Dorsolateral prefrontal cortex (tissue), 122 donors: ENCODE measurements at places on chromosomes 2 and 18. TPM values are rescaled to one million over a fixed set of nuclear protein-coding genes. Genes with fewer than 3 reads are reported as not detected.

The KCNIP3 gene
- total RNA-seq, result 44.2 TPM

The ALPG gene
- not detected for total RNA-seq

The THAP4 gene
- total RNA-seq, result 56.1 TPM

The CENPA gene
- 0.90 TPM for total RNA-seq

- DNase-seq, result no peak
Measured at GRCh38 chr2:33660416-33661123, 61.5 kb upstream of the FAM98A start.

DNA sequence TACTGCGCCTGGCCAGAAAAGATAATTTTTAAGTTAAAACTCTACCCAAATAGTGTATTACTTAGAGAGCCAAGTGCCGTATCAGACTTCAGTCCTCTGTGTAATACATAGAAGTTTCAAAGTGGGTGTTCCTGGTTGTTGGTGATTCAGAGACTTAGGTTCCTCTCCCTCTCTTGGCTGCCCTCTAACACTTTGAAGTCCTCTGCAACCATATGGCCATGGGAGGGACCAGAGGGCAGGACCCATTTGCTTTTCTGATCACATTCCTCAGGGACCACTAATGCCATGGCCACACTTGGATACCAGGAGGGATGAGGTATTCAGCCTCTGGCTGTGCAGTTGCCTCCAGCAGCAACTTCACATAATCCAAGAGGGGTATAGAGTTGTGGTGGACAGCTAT lies 131.5 kb downstream of the CAPN13 start:
- DNase-seq, result no peak

- peak; percentile 50 for DNase-seq
Measured at GRCh38 chr2:220687231-220687843, 884.8 kb downstream of the EPHA4 start.

GRCh38 chr18:13452388-13452811 lies 233.8 kb downstream of the LDLRAD4 start:
- peak; percentile 69 for DNase-seq

DNA sequence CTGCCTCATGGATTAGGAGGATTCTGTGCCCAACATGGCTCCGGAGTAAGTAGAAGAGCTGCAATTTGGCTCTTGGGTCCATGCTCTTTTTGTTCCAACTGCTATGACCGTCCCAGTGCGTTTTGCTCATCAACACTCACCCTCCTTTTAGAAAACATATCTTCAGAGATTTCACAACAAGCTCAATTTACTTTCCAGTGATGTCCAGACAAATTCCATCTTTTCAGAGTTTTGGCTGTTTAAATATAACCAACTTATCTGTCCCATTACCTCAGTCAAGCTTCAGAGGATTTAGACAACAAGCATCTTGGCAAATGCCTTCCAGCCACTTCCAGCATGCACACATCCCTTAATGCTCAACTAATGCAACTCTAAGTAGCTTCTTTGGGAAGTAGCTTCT lies 6.9 kb upstream of the SLC14A2 start:
- no peak for DNase-seq

- no peak for DNase-seq
Measured at GRCh38 chr2:73070643-73071359, 711 bp downstream of the SFXN5 start.

DNA sequence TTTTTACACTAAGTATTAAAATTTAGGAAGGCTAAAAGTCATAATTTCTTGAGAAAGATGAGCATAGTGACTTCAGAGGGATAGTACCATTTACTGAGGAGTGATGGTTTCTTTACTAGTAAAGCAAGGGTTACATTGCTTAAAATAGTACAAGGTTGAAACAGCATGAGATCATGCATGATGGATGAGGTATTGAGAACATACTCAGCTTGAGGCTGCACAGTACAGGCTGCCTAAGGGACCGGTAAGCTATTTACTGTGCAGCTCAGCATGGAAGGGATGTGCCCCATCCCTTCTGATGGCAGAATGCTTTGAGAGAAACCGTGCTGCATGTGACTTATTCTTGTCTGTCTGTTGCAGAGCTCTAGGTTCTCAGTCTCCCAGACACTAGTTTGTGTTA lies 122.1 kb downstream of the EML6 start:
- DNase-seq, result no peak
